Amniotic stem cell (primary cell): ENCODE measurements at places on chromosomes 2 and 18.

DNA sequence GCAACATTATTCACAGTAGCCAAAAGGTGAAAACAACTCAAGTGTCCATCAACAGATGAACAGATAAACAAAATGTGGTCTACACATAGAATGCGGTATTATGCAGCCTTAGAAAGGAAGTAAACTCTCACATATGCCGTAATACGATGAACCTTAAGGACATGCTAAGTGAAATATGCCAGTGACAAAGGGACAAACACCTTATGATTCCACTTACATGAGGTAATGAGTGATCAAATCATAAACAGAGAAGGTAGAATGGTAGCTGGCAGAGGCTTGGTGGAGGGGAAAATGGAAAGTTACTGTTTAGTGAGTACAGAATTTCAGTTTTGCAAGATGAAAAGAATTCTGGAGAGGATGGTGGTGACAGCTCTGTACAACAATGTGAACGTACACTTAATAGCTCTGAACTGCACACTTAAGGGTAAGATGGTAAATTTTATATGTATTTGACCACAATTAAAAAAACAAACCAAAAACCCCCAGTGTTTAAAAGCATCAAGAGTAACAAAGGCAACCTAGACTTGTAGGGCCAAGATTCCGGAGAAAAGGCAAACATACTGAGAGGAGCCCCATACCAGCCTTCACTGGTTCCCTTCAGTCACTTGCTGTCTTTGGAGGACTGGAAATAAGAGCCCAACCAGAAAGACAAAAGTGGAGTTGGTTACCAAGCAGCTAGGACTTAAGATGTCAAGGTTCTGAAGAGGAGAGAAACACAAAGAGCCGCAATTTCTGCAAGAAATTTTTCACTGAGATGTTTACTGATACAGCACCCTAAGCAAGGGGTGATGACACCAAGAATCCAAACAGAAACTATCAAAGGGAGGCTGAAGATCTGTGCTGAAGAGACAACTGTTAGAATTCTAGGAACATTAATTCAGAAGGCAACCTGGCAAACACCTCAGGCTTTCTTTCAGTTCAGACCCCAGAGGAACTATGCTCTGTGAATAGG, 61.3 kb downstream of the CUL3 start:
- DNase-seq: no peak

- DNase-seq: no peak
Observed at GRCh38 chr2:58109481-58109880, 62.9 kb downstream of the VRK2 start.

GRCh38 chr18:35826477-35826876, 146.0 kb upstream of the RMP24 start:
- DNase-seq: no peak

GRCh38 chr2:120685066-120685973, 50.3 kb upstream of the GLI2 start:
- no peak for DNase-seq

DNA sequence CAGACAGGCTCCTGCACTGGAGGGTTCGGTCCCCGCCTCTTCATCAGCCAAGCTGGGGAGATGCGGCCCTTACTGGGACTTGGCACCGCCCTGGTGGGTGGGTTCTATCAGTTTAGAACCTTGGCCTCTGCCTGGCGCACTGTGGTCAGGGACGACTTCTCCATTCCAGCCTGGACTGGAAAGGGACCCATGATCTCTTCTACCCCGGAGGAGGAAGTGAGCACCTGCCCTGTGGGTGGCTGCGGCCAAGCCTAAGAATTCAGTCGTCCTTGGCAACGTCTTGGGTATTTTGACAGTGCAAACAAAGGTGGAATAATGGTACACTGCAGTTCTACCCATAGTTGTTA, 106.9 kb upstream of the CD302 start:
- DNase-seq: no peak
